Airway epithelial cell (primary cell): ENCODE measurements at places on chromosomes 5 and 9. TPM values are rescaled to one million over a fixed set of nuclear protein-coding genes. Genes with fewer than 3 reads are reported as not detected.

GABRA6 gene
- total RNA-seq, result not detected in 2 replicates

TRAF1 gene
- total RNA-seq, result 0.42 and 0.46 TPM in 2 replicates

RFX3 gene
- total RNA-seq, result 0.93 and 1.5 TPM in 2 replicates

PCDHA5 gene
- total RNA-seq, result not detected in 2 replicates

OR1Q1 gene
- total RNA-seq, result not detected in 2 replicates

ALDH1A1 gene
- total RNA-seq, result 2.2 and 3.1 TPM in 2 replicates

MAST4 gene
- 35.5 and 54.2 TPM in 2 replicates for total RNA-seq

IGFBPL1 gene
- total RNA-seq, result 0.71 and 1.5 TPM in 2 replicates

BTNL3 gene
- total RNA-seq, result not detected in 2 replicates

DMXL1 gene
- total RNA-seq, result 10.2 and 16.6 TPM in 2 replicates

IL33 gene
- total RNA-seq, result 13.2 and 17.4 TPM in 2 replicates

CSF1R gene
- total RNA-seq, result 0.09 TPM in 1 of 2 replicates, not detected in the other

SLC34A3 gene
- total RNA-seq, result 0.14 TPM in 1 of 2 replicates, not detected in the other

SOX30 gene
- total RNA-seq, result not detected in 2 replicates

CARD19 gene
- 75.9 and 77.7 TPM in 2 replicates for total RNA-seq

DOLK gene
- total RNA-seq, result 25.6 and 28.4 TPM in 2 replicates

BSPRY gene
- 15.2 and 15.3 TPM in 2 replicates for total RNA-seq

FOXD4 gene
- 0.21 TPM in 1 of 2 replicates, not detected in the other for total RNA-seq

PRLR gene
- total RNA-seq, result 0.05 TPM in 1 of 2 replicates, not detected in the other
